ENCODE measurements at places on chromosomes 5 and 9.
A peak's percentile ranks its signal among the peaks of the same experiment; 100 is the strongest.

DNA sequence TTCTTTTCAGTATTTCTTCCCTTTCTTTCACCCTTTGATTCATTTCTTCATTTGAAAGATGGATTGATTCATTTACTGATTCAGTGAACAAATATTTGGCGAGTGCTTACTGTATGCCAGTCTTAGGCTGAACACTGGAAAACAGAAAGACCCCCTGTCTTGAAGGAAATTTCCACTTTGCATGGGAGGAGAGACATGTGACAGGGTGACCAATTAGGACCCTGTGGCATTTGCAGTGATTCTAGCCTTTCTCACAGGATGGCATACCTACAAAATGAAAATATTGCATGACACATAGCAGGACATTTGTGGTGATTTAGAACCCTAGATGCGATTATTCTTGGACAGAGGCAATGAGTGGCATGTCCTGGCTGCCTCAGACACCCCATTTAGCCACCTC, 407.2 kb upstream of the SGCD start:
- no peak for DNase-seq

- DNase-seq = no peak
Measured at GRCh38 chr9:128551657-128552152, 682 bp upstream of the SPTAN1 start.

GRCh38 chr9:83270116-83270515, 207.2 kb upstream of the RASEF start:
- DNase-seq = no peak

DNA sequence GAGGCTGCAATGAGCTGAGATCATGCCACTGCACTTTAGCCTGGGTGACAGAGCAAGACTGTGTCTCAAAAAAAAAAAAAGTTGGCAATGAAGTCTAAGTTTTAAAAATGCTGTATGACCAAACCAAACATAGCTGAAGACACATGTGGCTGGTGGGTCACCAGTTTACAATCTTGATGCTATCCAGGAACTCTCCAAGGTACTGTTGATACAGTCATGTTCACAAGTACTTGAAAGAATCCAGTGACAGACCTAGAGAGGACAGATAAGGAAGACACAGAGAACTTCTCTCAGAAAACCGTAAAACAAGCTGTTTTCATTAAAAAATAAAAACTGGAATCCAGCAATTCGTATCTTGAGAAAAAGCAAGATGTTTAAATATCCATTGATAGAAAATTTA, 95.7 kb downstream of the ACTBL2 start:
- DNase-seq = no peak

DNA sequence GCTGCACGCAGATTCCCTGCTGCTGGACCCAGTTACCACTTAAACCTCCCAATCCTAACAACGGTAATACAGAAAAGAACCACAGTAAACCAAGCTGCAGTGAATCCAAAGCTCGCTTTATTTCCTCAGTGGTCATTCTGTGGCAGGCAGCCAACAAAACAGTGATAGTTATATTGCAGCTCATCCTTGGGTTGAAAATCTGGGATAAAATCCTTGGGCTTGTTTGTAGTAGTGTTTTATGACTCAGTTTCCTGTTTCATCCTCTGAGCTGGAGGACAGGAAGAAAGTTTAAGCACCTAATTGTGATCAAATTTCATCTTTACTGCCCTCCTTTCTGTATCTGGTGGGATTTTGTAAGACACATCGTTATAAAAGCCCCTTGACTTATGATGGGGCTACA, 31.4 kb downstream of the HMGCR start:
- no peak for DNase-seq

GRCh38 chr5:110865400-110866094, 126.7 kb downstream of the SLC25A46 start:
- DNase-seq = peak; percentile 16

DNA sequence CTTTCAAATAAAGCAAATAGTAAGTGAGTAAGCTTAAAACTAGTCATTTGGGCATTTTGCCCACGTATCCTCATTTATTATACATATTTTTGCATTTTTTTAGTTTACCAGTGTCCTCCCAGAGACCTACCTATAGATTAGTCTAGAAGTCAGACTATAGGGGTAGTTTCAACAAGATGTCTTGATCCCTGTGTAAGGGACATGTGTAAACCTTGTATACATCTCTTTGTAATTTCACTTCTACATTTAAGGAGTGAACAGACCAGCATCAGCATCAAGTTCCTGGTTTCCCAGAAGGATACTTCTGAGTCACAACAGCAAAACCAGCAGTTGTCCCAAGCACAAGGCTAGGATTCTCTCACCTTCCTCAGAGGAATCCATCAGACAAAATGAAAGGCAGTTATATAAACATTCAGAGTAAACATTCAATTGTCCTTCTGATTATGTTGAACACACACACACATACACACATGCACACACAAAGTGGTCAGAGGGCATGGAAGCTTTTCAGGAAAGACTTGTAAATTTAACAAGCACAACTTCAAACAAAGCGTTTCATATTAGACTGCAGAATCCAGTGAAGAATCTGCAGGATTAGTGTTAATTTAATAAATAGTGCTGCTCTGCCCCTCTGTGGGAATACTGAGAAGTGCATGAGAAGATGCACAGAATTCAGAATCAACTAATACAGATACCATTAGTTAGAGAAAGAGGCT, 55.4 kb downstream of the HINT1 start:
- peak; percentile 22 for DNase-seq

DNA sequence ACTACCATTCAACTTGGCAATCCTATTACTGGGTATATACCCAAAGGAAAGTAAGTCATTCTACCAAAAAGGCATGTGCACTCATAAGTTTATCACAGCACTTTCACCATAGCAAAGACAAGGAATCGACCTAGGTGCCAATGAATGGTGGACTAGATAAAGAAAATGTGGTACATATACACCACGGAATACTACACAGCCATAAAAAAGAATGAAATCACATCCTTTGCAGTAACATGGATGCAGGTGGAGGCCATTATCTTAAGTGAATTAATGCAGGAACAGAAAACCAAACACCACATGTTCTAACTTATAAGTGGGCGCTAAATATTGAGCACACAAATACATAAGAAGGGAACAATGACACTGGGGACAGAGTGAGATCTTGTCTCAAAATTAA, 65.8 kb upstream of the SUB1 start:
- DNase-seq = no peak

GRCh38 chr9:129172816-129173215, 5.2 kb downstream of the IER5L start:
- DNase-seq = no peak

DNA sequence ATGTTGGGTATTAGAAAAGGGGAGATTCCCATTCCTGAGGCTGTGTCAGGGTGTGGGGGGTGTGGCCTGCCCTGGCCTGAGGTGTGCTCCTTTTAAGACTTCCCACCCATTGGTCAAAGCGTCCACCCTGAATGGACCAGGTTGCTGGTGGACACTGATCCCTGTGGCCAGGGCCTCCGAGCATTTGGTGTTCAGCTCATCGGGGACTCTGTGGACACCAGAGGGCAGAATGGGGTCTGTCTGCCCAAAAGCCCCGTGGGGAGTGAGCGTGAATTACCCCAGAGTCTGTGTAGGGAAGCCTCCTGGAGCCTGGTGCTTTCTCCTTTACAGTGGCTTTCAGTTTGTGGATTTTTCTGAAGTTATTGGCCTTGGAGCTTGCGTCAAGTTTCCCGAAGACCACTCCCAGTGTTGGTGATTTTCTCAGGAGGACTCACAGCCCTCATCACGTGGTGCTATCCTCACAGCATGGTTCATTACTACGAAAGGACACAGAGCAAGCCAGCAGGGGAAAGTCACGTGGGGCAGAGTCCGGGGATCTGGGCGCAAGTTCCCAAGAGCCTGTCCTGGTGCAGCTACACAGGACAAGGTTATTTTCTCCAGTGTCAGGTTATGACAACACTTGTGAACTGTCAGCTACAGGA, 55.5 kb downstream of the TENT4A start:
- DNase-seq = no peak

- DNase-seq = no peak
Measured at GRCh38 chr5:146112476-146112875, 7.1 kb upstream of the PLAC8L1 start.

DNA sequence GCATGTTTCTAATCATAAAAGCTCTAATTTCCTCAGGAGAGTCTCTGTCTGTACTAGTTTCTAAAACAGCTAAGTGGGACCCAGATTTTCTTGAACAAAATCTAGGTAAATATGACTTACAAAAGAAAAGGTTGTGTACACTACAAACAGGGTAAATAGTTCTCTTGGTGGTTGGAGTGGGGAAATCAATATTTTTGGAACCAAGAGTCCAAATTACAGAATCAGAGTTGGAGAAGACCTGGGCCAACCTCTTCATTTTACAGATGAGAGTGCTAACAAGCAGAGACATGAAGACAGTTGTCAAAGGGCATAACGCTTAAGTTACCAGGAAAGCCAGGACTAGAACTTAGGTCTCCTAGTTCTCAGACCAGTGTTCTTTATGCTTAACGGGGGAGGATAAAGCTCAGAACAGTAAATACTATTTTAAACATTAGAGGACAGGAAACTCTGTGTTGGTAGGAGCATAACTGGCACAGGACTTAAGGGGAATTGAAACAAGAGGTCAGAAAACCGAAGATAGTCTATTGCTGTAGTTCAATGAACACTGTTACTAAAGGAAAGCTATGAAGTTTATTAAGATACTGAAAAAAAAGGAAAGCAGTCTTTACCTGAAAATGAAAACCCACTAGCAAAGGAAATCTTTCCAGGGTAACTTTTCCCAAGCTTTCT, 9.3 kb upstream of the GOLGA1 start:
- DNase-seq = no peak

DNA sequence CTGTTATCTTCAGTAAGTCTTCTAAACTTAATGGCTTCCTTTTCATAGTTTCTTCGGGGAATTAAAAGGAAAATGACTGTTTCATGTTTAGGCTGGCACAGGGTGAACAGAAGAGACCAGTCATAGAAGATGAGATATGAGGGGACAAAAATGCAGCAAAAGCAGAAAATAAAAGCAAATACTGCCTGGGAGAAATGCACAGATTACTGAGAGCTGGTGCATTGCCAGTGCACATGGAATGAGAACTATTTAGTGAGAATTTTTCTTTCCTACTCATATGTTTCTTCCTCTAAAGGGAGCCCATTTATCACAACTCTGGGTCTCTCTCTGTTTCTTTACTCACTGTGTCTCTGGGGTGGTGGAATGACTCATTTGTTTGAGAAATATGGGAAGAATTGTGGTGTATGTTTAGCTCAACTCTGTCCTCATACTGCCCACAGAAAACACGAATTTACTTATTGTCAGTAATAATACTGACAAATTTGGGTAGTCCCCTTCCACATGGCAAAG, 25.9 kb upstream of the ANKRD55 start:
- DNase-seq = no peak

DNA sequence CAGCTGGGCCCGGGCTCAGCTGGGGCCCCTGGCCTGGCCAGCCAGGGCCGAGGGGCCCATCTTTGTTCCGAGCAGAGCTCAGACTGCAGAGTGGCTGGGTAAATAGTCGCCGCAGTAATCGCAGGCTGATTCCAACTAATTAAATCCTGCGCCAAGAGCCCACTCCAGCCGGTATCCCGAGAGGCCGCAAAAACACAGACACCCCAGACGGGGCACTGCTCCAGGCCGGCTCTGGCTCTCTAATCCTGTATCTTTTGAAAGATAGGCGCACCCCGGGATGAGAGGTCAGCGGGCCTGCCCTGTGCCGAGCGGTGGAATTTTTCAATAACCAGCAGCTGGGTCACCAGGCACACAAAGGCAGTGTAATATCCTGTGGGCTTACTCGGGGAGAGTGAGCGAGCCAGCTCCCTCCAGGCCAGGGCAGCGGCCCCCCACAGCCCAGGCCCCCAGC, 57.7 kb downstream of the LMX1B start:
- DNase-seq = no peak

DNA sequence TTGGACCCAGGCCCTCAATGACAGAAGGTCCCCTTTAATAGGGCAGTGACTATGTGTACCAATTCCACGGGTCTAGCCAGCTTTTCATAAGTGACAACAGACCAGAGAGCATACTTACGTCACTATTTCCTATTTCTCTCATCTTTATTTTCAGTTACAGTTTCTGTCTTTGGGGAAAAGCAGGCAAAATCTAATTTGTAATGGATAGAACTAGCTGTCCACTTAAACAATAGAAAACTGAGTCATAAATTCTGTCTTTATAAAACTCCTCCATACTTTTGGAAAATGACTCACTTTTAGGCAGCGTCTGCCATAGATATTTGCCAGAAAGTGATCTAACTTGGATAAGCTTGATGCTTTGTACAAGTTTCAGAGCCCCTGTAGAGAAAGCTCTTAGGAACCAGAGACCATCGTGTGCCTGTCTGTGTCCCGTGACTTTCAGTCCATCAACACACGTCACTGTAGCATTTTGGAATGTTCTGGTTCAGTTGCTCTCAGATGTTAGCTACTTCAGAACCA, 101.9 kb downstream of the F2RL2 start:
- DNase-seq = no peak

DNA sequence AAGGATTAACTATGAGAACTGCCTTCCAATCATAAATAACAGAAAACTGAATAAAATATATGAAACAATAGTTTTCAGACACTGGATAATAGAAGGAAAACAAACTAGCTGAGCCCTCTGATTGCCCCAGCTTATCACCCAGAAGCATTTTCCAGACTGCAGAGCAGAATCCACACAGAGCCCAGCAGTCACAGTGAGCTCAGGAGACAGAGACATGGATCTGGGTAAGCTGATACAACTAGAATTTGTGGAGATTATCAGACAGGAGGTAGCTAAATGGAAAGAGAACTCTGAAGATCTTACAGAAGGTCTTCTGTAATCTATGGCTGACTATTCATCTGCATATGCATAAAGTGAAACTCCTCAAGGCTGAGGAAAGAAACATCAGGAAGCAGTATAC, 128.8 kb downstream of the NR2F1-AS1 start:
- no peak for DNase-seq

GRCh38 chr5:177132136-177133095, 1.2 kb upstream of the NSD1 start:
- no peak for DNase-seq

DNA sequence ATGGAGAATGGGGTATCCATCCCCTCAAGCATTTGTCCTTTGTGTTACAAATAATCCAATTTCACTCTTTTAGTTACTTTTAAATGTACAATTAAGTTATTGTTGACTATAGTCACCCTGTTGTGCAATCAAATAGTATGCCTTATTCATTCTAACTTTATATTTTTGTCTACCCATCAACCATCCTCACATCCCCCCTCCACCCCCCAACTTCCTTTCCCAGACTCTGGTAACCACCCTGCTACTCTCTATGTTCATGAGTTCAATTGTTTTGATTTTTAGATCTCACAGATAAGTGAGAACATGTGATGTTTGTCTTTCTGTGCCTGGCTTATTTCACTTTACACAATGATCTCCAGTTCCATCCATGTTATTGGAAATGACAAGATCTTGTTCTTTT, 15.4 kb upstream of the RANBP17 start:
- no peak for DNase-seq

GRCh38 chr5:149046196-149046829, 16.5 kb downstream of the SH3TC2 start:
- DNase-seq = no peak

Data from activated CD4-positive, alpha-beta memory T cell treated with anti-CD3 and anti-CD28 coated beads, Interleukin-2, amount 10 ng/mL, durations not matched to agents 7 days and 5 days (primary cell).